ENCODE measurements at places on chromosomes 2 and 18.

DNA sequence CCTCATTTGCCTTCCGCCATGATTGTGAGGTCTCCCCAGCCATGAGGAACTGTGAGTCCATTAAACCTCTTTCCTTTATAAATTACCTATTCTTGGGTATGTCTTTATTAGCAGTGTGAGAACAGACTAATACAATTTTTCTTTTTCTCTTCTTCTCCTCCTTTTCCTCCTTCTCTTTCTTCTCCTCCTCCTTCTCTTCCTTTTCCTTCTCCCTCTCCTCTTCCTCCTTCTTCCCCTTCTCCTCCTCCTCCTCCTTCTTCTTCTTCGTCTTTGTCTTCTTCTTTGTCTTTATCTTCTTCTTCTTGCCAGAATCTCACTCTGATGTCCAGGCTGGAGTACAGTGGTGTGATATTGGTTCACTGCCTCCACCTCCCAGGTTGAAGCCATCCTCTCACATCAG, 20.2 kb downstream of the SKA1 start:
- no peak for DNase-seq

DNA sequence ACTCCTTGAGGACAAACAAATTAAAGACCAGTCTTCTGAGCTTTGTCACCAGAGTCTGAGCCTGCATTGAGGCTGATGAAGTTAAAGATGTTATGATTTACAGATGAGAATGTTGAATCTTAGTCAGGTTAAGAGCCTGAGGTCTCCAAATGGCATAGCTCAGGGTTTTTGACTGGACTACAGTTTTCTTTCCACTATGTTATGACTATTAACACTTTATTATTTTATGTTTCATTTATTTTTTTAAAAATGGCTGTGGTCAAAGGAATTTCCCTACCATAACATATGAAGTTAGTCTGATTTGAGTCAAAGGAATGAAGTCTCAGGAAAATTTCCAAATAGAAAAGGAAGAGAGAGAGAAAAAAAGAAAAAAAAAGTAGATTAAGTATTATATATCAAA, 39.7 kb upstream of the CWC22 start:
- DNase-seq, result no peak

- DNase-seq, result no peak
Observed at GRCh38 chr2:226721541-226721940, 78.1 kb downstream of the IRS1 start.

DNA sequence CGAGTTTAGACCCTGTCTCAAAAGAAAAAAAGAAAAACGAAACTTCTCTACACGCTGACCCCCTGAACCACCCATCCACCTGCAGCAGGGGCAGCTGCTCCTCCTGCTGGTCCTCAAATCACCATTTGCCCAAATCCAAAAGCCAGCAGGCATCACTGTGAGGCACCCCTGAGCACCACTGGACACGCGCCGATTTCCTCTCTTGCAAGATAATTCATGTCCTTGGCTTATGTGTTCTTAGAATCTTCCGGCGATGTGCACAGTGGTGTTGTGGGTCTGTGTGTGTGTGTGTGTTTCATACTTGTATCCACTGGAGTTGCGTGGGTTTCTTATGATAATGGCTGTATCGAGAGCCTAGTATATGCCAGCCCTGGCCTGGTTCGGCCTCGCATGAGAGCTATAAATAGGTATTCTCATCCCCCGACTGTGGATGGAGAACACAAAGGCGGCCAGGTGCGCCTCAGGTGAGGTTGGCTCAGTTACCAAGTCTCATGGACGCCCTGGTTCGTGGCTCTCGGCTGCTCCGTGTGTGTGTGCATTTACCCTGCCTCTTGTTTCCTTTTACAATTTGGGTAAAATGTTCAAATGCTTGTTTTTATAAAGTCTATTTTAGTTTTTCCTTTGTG, 235.5 kb downstream of the HDAC4 start:
- DNase-seq, result no peak

- no peak for DNase-seq
Observed at GRCh38 chr2:167932123-167932693, 315.2 kb downstream of the STK39 start.

GRCh38 chr2:207833251-207833751, 63.6 kb upstream of the FZD5 start:
- no peak for DNase-seq

DNA sequence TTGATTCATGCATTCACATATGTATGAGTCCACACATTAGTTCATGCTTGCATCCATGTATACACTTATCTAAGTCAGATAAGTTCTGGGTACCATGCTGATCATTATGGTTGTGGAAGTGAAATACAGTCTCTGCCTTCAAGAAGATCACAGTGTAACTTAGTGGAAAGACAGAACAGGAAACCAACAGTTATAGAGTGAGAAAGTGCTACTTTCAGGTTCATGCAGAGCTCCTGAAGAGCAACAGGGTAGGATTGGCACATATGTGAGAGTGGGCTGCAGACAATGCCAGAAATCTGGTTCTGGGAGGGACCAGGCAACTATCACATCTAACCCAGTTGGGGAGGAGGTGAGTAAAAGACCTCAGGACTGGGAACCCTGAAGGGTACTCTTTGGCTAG, 35.4 kb upstream of the PGAP1 start:
- DNase-seq, result no peak

DNA sequence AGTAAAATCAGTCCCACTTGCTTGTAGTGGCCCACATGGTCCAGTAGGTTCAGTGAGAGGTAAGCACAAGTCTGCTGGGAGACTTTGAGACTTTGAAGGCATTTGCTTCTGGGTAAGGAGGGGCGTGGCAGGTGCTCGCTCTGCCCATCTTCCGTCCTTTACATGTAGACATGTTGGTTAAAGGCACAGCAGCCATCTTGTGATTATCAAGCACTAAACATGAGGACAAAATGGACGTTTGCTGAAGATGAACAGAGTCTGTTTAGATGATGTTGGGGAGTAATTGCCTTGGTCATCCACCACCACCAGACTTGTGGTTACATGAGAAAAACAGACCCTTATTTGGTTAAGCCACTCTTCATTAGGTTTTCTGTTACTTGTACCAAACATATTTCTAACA, 252.8 kb upstream of the PARD3B start:
- DNase-seq, result no peak

- no peak for DNase-seq
Observed at GRCh38 chr2:140929849-140930248, 1201.0 kb downstream of the LRP1B start.

DNA sequence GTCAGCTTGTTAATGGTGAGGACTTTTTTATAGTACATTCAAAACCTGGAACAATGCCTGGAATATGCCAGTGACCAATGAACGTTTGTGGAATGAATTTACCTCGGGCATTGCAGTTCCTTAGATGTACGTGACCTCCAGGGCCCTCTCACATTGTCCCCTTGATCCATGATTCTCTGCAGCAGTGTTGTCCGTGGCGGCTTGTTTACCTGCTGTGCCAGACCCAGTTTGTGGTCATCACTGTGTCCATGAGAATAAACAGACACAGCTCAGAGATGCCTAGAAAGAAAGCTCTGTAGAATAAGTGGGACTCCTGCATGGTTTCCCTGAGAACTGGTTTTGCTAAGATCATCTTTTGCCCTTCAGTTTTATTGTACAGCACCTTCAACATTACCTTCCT, 1132.2 kb downstream of the DPP10 start:
- DNase-seq, result no peak

GRCh38 chr2:75238670-75239330, 39.5 kb upstream of the TACR1 start:
- DNase-seq, result no peak

DNA sequence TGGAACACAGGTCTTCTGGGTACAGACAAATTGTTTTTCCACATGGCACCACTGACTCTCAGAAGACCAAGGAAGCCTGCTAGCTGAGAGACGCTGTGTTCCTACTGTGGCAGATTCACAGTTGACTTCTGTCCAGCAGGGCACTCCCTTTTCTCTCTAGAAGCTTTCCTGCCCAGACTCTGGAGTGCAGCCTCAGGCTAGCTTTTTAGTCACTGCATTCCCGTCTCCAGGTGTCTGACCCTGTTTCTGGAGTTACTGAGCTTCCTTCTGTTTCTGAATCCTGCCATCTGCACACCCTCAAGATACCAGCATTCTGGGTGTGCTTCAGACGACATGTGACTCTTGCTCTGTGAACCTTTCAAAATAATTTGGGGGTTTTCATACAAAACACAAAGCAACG, 125.1 kb downstream of the TMEM200C start:
- no peak for DNase-seq

DNA sequence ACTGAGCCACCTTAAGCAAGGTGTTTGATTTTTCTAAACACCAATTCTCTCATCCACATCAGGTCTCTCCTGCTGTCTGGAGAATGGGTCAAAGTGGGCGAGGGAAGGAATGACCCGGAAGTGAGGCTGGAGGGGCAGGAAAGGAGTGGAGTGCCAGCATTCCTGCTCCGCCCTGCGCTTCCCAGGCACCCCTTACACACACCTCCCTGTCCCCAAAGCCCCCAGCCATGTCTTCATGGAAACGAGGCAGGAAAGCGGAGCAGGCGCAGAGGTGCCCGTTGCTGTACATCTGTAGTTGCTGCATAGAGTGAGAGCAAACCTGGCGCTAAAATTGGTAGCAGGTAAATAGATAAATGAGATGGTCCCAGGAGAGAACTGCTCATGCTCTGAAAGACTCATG, 27.2 kb upstream of the NT5DC4 start:
- DNase-seq, result no peak

DNA sequence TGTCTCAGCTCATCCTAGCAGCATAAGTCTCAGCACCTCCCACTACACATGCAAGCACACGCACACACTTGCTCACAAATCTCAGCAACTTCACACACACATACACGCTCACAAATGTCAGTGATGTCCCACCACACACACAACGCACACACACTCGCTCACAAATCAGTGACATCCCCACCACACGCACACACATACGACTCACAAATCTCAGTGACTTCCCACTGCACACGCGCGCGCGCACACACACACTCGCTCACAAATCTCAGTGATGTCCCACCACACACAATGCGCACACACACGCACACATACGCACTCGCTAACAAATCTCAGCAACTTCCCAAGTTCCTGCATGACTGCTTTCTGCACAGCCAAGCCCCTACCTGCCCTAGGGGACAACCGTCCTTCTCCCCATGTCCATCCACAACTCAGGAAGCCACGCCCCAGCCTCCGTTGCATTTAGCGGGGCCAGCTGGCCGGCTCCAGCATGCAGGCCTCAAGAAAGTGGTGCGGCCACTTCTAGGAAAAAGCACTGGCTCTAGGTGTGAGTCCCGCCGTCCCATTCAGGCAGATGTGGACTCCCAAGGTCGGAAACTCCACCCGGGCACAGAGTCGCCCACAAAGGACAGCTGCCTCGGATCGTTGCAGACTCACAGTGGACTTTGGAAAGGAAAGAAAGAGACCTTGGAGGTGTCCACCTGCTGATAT, 180.1 kb upstream of the SALL3 start:
- no peak for DNase-seq

DNA sequence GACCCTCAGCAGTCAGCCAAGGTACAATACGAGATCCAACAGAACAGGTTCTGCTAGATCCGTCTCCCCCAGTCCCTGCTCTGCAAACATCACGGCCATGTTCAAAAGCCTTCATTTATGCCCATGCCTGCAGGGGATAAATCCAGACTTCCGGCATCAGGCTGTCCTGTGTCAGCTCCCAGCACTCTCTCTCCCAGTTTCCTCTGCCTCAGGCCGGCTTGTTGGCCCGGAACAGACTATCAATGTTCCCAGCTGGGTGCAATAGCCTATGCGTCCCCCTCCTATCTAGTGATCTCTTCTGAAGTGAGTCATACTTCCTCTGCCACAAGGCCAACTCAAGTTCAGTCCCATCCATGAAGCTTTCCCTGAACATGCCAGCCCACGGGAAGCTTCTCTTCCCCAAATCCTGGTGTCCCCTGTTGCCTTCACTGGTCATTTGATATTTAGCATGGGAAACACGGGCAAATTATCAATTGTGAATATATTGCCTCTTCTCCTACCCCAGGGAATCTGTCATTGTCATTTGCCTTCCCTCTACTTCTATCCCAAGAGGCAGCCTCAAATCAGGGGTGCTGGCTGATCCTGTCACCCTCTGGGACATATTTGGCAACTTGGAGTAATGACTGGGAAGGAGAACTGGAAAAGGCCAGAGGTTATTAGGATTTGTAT, 51.1 kb downstream of the CAPN13 start:
- no peak for DNase-seq

DNA sequence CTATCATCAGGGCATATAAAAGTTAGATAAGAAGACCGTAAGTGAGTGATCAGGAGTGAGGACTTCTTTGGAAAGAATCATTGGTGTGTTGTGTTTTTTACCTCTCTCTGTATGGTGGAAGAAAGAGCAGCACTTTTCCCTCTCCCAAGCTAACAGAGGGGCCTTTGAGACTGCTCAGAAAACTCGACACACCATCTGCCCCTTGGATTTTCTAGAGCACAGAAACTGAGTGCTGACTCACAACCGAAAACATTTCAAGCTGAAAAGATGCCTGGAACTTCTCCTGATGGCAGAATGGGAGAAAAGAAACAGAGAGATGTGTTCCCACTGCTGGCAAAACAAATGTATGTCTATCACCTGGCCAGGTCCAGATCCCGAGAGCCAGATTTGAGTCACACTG, 156.6 kb downstream of the DNAH7 start:
- no peak for DNase-seq

DNA sequence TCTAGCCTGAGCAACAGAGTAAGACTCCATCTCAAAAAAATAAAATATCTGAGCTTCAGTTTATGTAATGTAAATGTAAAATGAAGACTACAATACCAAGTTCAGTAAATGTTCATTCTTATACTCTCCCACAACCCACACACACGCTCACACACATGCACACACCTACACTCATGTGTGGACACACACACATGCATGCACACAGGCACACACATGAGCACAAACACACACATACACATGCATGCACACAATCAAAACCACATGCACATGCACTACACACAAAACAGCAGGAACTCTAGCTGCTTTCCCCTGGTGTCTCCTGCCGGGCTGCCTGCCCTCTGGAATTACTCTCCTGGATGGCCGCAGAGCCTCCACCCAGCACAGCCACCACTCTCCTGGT, 90.6 kb downstream of the GFPT1 start:
- no peak for DNase-seq

DNA sequence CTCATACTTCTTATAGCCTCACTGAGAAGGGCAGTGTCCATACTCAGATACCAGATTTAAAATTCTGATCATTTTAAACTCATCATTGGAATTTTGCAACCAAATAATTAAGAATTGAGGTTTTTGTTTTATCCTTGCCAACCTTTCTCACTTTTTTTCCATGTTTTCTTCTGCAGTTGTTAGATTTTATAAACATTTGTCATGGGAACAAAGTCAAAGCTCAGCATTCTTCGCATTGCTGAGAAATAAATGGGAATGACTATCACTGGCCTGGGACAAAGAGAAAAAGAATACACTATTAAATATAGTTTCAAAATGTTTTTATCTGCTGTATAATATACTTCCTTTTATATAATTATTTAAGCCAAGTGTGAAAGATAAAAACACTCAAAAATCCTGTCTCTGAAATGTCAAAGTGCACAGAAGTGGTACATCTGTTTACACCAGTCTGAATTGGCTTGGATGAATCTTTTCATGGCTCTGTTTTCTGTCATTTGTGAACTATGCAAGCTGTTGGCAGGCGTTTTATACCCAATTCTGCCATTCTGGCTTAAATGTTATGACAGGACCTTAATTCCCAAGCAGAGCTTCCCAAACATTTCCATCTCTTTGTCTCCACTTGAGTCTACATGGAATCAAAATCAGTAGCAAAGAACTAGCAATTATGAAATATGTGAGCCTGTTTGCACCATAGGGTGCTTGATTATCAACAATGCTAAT, 249.3 kb upstream of the SYT4 start:
- DNase-seq, result no peak

GRCh38 chr2:43006834-43007543, 214.6 kb upstream of the HAAO start:
- no peak for DNase-seq

GRCh38 chr18:43322132-43322531, 44.8 kb upstream of the SYT4 start:
- no peak for DNase-seq

- no peak for DNase-seq
Observed at GRCh38 chr2:109065391-109065734, 63.6 kb upstream of the SH3RF3 start.

Measured in cortex of kidney (tissue), 1 donor.